ENCODE measurements at places on chromosomes 6 and 20.

- DNase-seq = no peak
Observed at GRCh38 chr20:45963059-45964005, 8.7 kb downstream of the ZNF335 start.

GRCh38 chr6:17349427-17349826 is 44.0 kb upstream of the CAP2 start:
- no peak for DNase-seq

DNA sequence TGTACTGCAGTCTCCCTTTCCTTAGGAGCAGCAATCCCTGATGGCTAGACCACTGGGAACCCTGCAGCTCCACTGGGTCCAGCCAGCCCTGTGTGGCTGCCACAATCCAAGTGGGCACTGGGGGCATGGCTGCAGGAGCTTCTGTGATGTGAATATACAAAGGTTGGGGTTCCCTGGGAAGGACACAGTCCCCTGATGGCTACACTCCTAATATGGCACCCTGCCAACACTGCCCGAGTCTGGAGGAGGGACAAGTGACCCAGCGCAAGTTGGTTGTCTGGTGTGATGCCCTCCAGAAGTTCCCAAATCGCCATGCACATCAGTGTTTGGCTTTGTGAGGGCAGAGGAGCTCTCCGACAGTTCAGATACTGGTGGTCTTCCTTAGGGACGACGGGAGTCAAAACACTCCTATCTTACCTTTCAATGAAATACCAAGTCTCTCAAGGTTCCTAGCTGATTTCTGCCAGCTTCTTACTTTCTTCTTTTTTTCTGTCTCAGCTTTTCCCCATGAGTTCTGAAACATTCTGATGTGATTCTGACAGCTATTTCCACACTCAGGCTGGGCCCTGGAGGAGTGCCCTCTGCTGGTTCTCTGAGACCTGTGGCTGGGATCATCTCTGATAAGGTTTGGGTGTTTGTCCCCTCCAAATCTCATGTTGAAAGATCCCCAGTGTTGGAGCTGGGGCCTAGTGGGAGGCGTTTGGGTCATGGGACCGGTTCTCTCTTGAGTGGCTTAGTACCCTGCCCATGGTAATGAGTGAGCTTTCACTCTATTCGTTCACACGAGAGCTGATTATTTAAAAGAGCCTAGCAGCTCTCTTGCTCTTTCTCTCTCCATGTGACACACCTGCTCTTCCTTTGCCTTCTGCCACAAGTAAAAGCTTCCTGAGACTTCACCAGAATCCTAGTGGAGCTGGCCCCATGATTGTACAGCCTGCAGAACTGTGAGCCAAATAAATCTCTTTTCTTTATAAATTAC is 15.5 kb upstream of the ZFP57 start:
- DNase-seq = no peak

DNA sequence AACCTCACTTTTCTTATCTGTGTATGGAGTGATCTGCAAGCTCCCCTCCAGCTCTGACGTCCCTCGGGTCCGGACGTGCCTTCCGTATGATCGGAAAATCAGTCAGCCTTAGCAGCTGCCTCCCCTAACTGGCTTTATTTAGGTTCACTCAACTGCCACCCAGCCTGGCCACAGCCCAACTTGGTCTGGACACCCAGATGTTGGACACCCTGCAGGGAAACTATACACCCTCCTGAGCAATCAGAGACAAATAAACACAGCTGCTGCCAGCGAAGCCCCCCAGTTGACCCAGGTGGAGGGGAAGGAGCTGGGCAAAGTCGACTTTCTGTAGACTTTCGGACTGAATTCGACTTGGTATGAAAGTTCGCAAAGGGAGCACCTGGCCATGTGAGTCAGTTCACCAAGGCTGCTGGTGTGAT is 28.9 kb downstream of the TBC1D7 start:
- no peak for DNase-seq

- DNase-seq = no peak
Observed at GRCh38 chr6:52551483-52552277, 25.2 kb downstream of the TRAM2 start.

DNA sequence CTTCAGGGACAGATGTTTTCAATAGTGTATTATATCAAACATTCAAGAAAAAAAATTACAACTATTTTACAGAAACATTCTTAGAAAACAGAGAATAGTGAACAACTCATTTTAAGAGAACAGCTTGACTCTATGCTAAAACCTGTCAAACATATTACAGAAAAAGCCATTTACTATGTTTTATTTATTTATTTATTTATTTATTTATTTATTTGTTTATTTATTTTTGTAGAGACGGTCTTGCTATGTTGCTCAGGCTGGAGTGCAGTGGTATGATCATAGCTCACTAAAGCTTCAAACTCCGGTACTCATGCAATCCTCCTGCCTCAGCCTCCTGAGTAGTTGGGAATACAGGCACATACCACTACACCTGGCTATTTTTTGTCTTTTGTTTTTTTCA is 317.9 kb upstream of the HTR1E start:
- no peak for DNase-seq

GRCh38 chr6:78810146-78810545 is 57.2 kb upstream of the IRAK1BP1 start:
- DNase-seq = no peak

- DNase-seq = no peak
Observed at GRCh38 chr6:134544737-134545136, 226.8 kb upstream of the SGK1 start.

GRCh38 chr6:166556336-166556735 is 30.1 kb downstream of the RAMACL start:
- no peak for DNase-seq

- no peak for DNase-seq
Observed at GRCh38 chr6:150068151-150068550, 770 bp downstream of the ULBP3 start.

DNA sequence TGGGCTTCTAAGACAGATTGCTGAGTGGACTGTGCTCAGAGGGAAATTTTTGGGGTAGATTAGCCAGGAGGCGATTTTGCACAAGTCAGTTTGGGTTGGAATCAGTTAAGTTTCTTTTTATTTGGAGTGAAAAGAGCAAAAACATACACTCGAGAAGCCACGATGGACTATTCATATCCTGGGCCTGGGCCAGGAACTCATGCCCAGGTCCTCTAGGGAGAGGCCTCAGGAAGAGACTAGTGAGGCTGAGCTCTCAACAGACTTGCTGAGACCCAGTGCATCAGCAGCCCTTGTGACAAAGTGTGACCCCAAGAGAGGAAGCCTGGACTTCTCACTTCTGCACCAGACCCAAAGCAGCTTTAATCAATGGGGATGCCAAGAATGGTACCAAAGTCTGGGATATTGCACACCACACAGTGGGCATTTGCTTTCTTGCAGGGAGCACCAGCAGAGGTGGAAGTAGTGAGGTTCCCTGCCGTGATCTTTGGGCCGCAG is 61.6 kb upstream of the MAFB start:
- DNase-seq = no peak

- no peak for DNase-seq
Observed at GRCh38 chr20:52838510-52839241, 133.5 kb upstream of the TSHZ2 start.

- DNase-seq = no peak
Observed at GRCh38 chr6:39488255-39488879, 165.9 kb upstream of the KCNK16 start.

- DNase-seq = no peak
Observed at GRCh38 chr6:99912657-99913056, 81.4 kb downstream of the MCHR2 start.

GRCh38 chr6:149438855-149439254 is 38.8 kb downstream of the SUMO4 start:
- DNase-seq = no peak

DNA sequence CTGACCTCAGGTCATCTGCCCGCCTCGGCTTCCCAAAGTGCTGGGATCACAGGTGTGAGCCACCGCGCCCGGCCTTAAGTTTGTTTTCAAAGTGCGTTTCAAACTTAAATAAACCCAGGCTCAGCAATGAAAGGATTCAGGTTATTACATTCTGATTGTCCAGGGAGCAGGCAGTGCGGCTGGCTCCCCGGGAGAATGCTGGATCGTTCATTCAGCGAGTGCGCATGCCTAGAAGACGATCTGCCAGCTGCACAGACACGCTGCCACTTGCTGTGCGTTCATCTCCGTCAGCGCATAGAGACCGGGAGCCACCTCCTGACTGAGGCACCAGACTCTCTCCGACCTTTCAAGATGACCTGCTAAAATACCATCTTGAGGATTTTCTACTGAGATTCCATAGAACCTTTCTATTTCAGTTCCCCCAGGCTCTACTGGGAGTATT is 163.9 kb upstream of the ZNF217 start:
- no peak for DNase-seq

Measured in stimulated activated CD8-positive, alpha-beta memory T cell treated with anti-CD3 and anti-CD28 coated beads, Interleukin-2, amount 100 ng/mL, for 1 hour (primary cell).